ENCODE measurements at places on chromosomes 2 and 18.

GRCh38 chr2:68027959-68028358 lies 34.8 kb downstream of the C1D start:
- no peak for DNase-seq

- DNase-seq, result no peak
Measured at GRCh38 chr2:222485367-222486211, 61.2 kb downstream of the SGPP2 start.

- DNase-seq, result no peak
Measured at GRCh38 chr2:44886414-44886813, 55.1 kb upstream of the SIX3 start.

- DNase-seq, result no peak
Measured at GRCh38 chr2:155372969-155373368, 674.5 kb downstream of the KCNJ3 start.

- no peak for DNase-seq
Measured at GRCh38 chr18:52700816-52701215, 360.8 kb downstream of the DCC start.

- no peak for DNase-seq
Measured at GRCh38 chr2:108297436-108298141, 8.9 kb downstream of the SULT1C2 start.

- no peak for DNase-seq
Measured at GRCh38 chr2:127706215-127706990, 5.1 kb downstream of the SFT2D3 start.

- no peak for DNase-seq
Measured at GRCh38 chr2:145807554-145807953, 1287.6 kb upstream of the ZEB2 start.

- DNase-seq, result no peak
Measured at GRCh38 chr2:26455670-26456439, 22.1 kb downstream of the OTOF start.

- DNase-seq, result no peak
Measured at GRCh38 chr2:231617059-231617926, 24.6 kb downstream of the TEX44 start.

DNA sequence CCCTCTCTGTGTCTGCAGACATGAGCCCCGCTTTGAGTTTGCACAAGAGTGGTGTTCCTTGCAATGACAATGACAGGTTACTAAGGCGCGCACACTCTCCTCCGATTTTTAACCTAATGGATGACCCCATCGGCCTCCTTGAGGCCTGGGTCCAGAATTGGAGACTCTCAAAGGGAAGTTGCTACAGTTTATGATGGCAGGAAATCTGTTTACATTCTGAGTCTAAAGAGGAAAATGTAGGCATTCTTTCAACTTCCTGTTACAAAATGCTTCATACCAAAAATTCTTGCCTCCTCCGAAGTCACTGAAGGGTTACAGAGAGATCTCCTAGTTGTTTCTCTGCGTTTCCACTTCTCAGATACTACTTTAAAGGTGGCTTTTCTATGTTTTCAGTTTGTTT lies 225.3 kb upstream of the AGAP1 start:
- DNase-seq, result no peak

DNA sequence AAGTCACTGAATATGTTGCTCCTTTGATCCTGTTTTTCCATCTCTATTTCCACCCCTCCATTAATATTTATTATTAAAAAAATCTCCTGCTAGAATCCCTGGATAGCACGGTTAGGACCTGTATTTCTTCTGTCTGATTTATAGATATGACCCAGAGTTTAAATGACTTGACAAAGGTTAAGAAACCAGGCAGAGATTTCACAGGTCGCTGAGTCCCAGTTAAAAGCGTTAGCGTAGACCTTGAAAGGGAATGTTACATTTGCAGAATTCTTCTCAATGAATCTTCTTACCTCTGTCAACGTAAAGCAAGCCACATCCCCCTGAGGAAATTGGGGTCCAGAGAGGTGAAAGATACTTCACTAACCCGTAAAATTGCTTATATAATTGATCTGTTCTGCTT lies 220.2 kb downstream of the GCA start:
- no peak for DNase-seq

DNA sequence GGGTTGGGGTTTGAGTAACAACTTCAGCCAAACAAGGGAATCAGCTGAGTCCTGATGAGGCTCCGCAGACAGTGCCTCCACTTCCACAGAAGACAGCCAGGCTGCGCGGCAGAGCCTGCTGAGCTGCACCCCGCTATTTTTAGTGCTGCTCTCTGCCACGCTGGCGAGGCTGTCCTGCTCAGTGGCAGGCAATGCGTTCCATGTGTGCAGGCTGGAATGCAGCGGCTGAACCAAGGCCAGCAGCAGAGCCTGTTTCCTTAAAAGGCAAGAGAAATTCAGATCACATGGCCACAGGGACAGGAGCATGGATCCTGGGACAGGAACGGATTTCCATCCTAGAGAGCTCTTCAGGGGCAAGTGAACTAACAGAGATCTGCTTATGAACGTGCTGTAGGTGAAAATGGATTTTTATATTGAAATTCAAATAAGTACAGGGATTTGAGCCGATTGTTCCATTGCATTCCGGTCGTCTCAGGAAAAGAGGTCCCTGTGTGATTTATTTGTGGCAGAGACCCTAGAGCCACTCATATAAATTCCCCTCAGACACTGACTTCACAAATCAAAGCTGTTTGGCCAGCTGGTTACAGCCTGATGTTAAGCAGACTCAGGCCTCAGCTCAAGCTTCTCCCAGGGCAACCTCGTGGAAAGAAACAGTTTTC lies 98.7 kb downstream of the COL6A3 start:
- DNase-seq, result no peak

- no peak for DNase-seq
Measured at GRCh38 chr2:227653419-227653818, 13.2 kb upstream of the SCYGR5 start.

GRCh38 chr2:20186078-20186854 lies 38.7 kb downstream of the SDC1 start:
- no peak for DNase-seq

DNA sequence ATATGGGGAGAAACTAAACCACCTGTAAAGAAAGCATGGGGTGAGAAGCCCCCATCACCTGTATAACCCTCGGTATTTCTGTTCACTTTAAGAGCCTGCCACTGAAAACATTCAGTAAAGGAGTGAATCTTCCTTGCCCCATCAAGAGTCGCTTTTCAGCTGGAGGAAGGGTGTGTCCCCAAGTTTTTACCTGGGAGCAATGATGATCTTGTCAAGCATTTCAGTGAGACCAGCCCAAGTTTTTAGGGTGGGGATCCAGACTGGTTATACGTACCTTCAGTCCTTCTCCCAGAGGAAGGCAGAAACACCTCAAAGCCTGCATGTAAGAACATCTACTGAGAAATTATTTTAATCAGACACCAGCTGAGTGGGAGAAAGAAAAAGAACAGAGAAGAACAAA lies at the start of gene DSG1:
Gene DSG1, plus strand, starts transcription at position 301 of the 400 bp plus-strand sequence. CDS start 141 bp downstream, outside the sequence.
- DNase-seq, result no peak

GRCh38 chr18:74817576-74817975 lies 219.9 kb downstream of the ZNF407 start:
- no peak for DNase-seq

DNA sequence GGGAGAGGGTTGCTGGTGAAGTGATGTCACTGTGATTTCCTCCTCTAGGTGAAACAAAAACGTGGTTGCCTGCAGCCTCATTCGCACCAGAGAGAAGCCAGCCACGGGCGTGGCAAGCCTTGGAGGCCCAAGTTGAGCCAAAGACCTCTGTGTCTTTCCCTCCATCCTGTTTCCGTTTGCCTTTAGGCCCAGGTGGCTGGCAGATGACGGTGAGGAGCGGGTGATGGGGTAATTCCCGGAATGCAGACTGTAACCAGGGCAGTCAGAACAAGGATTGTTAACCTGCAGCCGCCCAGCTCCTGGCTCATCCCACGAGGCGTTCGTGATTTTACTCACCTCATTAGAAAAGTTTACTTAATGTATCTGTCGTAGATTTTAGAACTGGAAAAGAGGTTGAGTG lies 14.4 kb downstream of the CTIF start:
- DNase-seq, result no peak

DNA sequence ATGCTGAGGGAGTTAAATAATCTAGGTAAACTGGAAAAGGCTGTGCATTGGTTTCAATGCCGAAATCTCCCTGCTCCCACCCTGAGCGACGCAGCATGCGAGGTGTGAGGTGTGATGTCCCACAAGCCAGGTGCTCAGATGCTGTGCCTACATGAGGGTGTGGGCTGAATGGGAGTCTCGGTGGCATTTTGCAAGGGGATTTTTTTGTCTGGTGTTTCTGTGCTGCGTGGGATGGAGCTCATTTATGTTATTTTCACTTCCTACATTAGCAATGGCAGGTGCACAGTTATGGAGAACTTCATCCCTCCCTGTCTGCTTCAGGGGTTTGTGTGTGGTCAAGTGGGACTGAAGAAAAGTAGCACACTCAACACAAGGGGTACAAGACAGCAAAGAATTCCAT lies 110.2 kb upstream of the CCDC68 start:
- DNase-seq, result no peak

GRCh38 chr2:205772983-205773382 lies 90.7 kb downstream of the NRP2 start:
- no peak for DNase-seq

DNA sequence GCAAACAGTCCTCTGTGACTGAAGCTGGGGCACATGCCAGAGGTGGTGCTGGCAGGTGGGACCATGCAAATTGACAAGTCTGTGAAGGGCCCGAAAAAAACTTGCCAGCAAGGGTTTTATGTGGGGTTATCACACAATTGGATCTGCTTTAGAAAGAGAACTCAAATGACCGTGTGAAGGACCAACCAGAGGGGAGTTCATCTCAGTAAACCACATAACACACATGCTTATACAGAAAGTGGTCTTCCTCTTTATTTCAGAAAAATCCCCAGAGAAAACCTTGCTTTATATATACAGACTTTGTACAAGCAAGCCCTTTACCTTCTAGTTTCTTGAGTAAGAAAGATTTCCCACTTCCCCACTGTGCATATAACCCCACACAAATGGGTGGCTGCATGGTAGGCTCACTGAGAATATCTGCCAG lies 46.7 kb downstream of the KIDINS220 start:
- DNase-seq, result no peak

- no peak for DNase-seq
Measured at GRCh38 chr2:203569677-203570316, 34.7 kb upstream of the RAPH1 start.

DNA sequence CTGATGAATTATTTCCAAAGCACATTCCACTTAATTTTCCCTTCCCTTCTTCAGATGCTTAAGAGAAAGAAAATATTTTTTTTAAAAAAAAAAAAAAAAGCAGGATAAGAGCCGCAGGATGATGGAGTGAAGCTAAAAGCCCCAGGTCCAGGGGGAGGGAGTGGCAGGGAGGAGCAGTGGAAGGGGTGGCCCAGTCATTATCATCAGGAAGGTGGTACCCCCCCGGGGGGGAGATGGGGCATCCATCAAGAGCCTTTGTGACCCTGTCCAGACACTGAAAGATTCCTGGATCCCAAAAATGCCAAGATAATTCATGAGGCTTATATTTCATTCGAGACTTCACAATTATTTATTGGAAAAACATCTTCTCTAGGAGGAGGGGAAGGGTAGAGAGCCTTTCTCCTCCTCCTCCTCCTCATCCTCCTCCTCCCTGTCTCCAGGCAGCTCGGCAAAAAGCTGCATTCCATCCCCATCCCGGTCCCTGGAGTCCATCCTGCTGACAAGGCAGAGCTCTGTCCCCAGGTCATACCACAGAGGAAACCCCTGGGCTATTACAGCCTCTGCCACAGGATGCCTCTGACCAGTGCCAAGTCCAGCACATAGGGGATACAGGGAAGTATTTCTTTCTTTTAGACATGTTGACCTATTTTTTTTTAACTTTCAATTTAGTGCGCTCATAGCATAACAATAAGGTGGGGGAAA lies 125.3 kb downstream of the TWIST2 start:
- DNase-seq, result no peak

DNA sequence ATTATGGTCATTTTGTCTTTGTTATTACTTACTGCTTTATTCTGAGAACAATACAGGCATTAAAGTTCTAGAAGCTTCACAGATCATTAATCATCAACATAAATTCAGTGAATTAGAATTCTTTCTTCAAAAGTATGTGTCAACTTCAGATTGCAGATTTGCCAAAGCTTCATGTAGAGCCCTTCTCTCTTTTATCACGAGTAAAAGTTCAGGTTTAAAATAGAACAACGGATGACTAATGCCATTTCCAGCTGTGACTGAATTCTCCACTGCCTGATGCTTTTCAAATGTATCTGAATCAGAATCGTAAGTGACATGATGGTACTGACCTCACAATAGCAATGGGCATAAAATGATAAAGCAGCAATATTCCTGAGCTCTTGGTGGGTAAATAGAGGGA lies 116.0 kb downstream of the ABCA12 start:
- DNase-seq, result no peak

- DNase-seq, result no peak
Measured at GRCh38 chr2:9356261-9356660, 67.1 kb downstream of the ITGB1BP1 start.
